Activated CD8-positive, alpha-beta T cell treated with anti-CD3 and anti-CD28 coated beads, Interleukin-2, amount 10 ng/mL, durations not matched to agents 7 days and 5 days (primary cell): ENCODE measurements at places on chromosomes 3 and 15. TPM values are rescaled to one million over a fixed set of nuclear protein-coding genes. Genes with fewer than 3 reads are reported as not detected.

EPHA6 gene
- not detected for total RNA-seq

AMT gene
- 3.8 TPM for total RNA-seq

ALDH1A2 gene
- total RNA-seq: not detected

COL6A5 gene
- not detected for total RNA-seq

TEX9 gene
- total RNA-seq: 0.60 TPM

RLBP1 gene
- total RNA-seq: not detected

ZBBX gene
- total RNA-seq: not detected

ECE2 gene
- not detected for total RNA-seq

DAZL gene
- not detected for total RNA-seq

CAND2 gene
- total RNA-seq: 0.31 TPM

LDHAL6B gene
- total RNA-seq: not detected

OR5K2 gene
- total RNA-seq: not detected

TERC gene
- 6.9 TPM for total RNA-seq
